Dermis blood vessel endothelial cell (primary cell): ENCODE measurements at places on chromosomes 5 and 9. TPM values are rescaled to one million over a fixed set of nuclear protein-coding genes. Genes with fewer than 3 reads are reported as not detected.

GRCh38 chr5:38045446-38045845 is 205.6 kb upstream of the GDNF start:
- DNase-seq: no peak

DNA sequence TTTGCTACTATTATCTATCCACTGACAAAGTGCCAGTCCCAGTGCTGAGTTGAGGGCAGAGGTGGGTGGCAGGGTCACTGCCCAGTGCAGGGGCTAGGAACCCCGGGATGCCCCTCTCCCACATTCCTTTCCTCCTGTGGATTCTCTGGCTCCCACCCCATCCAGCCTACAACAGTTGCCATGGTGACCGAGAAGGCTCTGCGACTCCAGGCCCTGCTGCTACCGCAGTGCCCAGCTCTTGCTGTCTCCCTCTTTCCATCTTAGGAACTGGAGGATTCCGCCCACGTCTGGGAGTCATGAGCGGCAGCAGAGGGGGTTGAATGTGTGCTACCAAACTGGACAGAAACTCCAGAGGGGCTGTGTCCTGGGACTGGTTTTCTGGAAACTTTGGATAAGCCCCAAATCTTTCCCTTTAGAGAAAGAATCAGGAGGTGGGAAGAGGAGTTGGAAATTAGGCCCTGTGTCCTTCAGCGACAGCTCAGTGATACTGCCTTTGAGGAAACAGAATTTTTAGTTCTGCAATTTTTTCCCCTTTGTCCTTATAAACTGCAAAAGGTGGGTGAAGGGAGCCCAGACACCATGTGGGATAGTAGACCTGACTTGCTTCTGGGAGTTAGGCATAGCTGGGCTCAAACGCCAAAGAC is 20.7 kb upstream of the C5orf47 start:
- DNase-seq: no peak

GRCh38 chr5:138594305-138595058 is 19.3 kb upstream of the HSPA9 start:
- DNase-seq: peak; percentile 15

DNA sequence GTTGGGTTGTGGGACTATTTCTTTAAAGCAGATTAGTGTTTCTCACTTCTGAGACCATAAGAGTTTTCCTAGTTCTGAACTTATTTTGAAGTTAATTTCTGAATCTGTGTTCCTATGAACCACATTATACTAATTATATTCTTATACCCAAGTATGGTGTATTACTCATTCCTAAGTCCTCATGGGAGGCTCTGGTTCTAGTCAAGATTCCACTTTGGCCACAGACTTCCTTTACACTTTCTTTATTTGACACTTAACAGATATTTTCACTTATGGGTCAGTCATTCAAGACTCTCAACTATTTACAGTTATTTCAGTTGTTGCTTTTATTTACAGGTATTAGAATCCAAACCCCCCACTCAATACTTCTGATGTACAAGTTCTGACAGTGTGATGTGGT is 937.2 kb upstream of the TYRP1 start:
- no peak for DNase-seq

GRCh38 chr9:121641224-121641611 is 10.2 kb upstream of the DAB2IP start:
- no peak for DNase-seq

DNA sequence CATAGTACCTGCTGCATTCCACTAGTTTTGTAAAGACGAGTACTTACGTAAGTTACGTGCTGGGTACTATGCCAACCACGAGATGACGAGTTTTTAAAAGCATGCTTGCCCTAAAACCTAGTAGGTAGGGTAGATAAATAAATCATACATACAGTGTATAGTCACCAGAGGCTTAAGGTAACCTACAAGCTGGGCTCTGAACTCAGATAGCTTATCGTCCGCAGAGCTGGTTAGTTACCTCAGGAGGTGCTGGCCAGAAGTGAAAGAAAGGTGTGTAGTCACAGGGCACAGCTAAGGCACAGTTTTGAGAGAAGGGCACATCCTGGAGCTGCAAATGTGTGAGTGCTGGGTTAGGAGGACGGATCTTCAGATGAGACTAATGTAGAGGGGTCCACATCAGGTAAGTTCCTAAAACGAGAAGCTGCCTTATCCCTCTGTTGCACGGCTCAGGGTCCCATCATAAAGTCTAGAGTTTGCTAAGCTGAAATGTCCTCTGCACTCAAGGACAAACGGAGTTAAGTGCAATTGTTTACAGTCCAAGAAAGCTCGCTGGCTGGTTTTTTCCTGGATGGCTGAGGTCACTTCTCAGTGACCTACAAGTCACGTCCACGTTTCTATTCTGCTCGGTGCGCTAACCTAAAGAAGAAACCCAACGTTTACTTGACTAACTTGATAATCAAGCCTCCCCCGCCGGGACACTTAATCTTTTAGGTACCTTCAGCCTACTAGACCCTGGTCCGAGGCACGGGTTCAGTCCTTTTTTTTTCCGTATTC is 1.1 kb upstream of the SNX24 start:
- peak; percentile 20 for DNase-seq

GRCh38 chr5:90813392-90813791 is 254.8 kb downstream of the ADGRV1 start:
- no peak for DNase-seq

- no peak for DNase-seq
Measured at GRCh38 chr9:96164268-96164683, 137.7 kb downstream of the HSD17B3 start.

GRCh38 chr5:146521403-146522106 is 5.6 kb upstream of the GPR151 start:
- no peak for DNase-seq

GRCh38 chr9:115035841-115036612 is 81.9 kb downstream of the TNC start:
- DNase-seq: no peak

GRCh38 chr5:39342460-39342859 is 21.8 kb downstream of the C9 start:
- no peak for DNase-seq

GRCh38 chr9:82247318-82247717 is 258.7 kb downstream of the SPATA31D1 start:
- DNase-seq: no peak

- DNase-seq: no peak
Measured at GRCh38 chr9:2395814-2396612, 225.6 kb upstream of the VLDLR start.

GRCh38 chr5:30908356-30908755 is 285.1 kb upstream of the CDH6 start:
- DNase-seq: no peak

Gene GRIA1
- not detected in 2 replicates for total RNA-seq

Gene MINAR2
- not detected in 2 replicates for total RNA-seq

Gene CCDC69
- total RNA-seq: 5.4 and 5.6 TPM in 2 replicates

Gene C8G
- 1.7 TPM in 1 of 2 replicates, not detected in the other for total RNA-seq

Gene CARD9
- 0.34 and 1.1 TPM in 2 replicates for total RNA-seq

Gene ATG12
- 49.9 and 55.3 TPM in 2 replicates for total RNA-seq

Gene HAPLN1
- under 0.01 TPM in 1 of 2 replicates, not detected in the other for total RNA-seq
